T1000 (cell line): ENCODE measurements at places on chromosomes 7 and 10.
A peak's percentile ranks its signal among the peaks of the same experiment; 100 is the strongest.

DNA sequence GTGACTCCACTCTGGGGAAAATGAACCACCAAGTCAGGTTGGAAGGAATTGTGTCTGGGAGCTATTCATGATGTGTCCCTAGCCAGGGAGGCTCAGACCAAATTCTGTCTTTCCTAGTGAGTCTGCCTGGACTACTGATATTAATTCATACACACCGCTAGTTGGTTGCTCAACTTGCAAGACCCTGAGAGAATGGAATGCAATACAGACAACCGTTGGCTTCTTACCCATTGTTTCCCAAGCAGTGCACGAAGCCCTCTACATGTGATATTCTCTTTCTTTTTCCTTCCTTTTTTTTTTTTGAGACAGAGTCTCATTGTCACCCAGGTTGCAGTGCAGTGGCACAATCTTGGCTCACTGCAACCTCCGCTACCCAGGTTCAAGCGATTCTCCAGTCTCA lies 19.4 kb upstream of the SRGN start:
- DNase-seq: no peak

DNA sequence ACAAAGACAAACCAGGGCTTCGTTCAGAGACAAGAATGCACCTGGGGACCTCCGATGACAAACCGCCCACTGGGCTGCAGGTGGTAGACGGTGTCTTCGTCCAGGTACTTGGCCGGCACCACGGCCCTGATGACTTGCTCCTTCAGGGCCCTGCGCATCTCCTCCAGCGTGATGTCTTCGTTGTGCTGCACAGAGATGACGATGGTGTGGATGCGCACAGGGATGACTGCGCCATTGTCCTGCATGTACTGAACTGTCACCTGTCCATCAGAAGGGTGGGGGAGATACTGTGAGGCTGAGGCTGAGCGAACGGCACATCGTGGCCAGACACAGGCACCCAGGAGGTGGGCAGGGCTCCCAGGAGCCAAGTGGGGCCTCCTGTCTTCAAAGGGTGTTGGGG lies 13.1 kb downstream of the MAT1A start:
- DNase-seq: no peak

DNA sequence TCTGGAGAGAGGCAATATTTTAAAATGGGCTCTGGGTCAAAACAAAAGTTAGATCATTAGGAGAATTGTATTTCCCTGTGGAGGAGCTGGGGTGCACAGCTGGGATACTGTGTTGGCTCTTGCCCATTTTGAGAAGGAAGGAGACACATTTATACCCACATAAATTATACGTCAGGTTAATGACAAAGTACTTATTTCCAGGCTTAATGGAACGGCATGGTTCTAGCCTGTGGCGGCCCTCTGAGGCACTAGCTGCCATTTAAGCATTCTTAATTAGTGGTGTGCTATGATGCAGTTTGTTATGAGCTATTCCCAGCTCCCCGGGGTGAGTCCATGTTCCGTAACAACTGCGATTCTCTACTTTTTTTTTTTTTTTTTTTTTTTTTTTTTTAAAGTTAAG lies 193.5 kb downstream of the SEC23IP start:
- DNase-seq: no peak

GRCh38 chr10:4569151-4569550 lies 256.9 kb upstream of the AKR1E2 start:
- no peak for DNase-seq

- no peak for DNase-seq
These were observed 62.3 kb upstream of the AHR start for GRCh38 chr7:17236171-17236570.

DNA sequence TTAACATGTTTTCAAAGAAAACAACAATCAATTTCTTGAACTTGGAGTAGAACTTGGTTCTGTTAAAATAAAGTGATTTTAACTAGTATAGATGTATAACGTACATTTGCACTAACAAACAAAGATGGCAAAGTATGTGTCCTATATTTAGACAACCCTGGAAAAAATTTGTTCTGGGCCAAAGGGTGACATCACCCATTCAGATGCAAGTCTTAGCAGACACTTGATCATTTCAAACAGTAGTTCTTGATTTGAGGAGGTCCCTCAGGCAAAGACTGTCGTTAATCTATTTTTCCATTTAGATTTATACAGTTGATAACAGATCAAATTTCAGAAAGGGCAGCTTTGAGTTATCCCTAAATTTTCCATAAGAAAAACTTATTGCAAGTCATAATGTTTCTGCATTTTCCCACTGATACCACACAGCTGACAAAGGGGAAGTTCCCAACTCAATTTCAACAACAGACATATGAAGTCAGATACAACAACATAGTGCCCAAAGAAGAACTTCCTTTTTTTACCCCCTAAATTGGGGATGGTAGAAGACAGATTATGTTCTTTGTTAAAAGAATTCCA lies 5.2 kb downstream of the NMT2 start:
- no peak for DNase-seq

DNA sequence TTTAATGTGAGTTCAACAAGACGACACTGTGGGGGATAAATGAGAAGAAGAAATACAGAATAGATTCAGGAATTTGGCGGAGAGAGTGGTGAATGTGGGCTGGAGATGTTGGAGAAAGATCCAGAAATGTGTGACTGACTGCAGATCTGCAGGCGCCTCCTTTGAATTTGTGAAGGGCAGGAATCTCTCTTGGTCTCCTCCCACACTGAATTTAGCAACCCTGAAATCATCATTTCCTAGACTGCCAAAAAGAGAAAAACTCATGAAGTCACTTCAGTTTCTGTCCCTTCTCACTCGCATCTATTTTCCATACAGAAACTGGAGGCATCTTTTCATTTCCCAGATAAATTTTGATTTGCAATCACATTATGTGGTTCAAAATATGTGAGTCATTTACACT lies 128.7 kb downstream of the GNAI1 start:
- DNase-seq: no peak

DNA sequence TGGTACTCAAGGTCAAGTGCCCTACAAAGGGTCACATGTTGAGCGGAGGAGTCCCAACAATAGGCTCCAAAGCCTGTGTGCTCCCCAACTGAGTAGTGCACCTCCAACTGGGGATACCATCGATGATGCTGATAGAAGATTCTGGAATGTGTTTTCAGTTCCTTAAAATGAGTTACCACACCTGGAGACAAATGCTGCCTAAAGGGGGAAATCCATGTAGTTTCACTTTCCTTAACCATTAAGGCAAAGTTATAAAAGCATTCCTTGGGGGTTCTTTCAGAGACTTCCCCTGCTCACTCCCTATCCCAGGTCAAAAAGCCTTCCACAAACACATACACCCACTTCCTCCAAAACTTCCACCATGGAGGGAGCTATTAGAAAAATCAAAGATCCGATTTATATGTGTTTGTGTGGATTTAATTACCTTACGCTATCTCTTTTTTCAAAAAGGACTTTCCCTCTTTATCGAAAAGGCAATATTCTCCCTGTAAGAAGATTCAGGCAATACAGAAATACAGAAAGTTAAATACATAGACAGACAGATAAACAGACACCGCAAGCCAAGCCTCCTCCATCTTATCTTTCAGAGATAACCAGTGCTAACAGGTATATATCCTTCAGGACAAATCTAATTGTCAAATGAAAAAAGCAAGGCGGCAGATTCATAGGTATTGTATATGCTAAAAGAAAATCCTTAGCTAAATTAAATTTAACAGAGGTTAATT lies 135.9 kb upstream of the ASAH2 start:
- no peak for DNase-seq

- no peak for DNase-seq
These were observed 68.4 kb upstream of the NRBF2 start for GRCh38 chr10:63064706-63065105.

DNA sequence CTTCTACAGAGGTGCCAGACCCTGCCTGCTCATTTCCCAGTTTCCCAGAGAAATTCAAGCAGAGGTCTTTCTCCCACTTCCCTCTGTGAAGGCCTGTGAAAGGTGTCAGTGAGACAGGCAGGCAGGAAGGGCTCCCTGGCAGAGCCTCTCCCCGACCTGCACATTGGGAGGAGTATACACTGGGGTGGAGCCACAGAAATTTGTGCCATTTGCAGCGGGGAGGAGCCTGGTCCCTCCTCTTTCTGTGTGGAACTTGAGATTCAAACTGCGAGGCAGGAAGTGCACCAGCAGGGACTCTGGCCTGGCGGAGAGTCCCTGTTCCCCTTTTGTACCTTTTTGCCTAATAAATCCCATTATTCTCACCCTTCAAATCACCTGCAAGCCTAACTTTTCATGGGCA lies 54.6 kb upstream of the OPN4 start:
- no peak for DNase-seq

GRCh38 chr10:30188101-30188500 lies 128.7 kb upstream of the JCAD start:
- DNase-seq: no peak

DNA sequence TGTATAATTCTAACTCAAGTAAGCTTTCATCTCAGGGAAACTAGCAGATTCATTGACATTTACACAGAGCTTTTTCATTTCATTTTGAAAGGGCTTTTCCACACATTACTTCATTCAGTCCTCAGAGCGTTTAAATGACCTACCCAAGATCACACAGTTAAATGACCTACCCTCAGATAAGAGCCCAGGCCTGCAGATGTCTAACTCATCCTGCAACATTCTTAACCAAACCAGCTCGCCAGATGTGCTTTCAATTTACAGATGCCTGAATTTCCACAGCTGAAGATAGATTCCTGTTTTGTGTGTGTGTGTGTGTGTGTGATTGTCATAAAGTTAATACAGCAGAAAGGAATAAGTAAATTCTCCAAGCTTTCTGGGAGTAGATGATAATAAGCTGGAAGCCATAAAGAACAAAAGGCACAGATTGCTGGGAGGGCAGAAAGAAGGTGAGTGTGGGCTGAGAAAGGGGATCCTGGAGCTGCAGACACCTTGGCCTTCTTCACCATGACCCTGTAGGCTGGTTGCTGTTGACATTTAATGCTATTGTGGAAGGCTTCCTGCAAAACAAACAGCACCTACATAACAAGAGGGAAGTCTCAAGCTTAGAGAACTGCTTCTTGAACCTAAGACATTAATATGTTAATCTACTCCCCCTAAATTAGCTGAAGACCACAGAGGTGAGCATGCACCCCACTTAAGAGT lies 489.7 kb upstream of the CELF2 start:
- no peak for DNase-seq

DNA sequence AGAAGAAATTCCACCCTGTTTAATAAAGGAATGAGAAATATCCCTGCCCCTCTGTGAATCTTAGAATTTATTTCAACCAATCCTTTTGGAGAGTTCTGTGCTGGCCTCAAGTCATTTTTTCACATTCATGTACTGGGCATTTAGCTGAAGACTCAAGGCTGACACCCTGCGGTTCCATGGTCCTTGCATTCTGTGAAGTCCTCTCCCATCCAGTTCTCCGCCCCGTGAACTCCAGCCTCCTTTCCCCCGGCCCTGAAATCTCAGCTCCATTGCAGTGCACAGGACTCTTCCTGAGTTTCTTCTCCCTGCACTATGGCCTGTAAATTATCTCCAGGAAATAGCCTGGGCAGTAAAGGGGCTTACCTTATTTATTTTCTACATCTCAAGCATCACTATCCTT lies 183.0 kb upstream of the KCND2 start:
- no peak for DNase-seq

GRCh38 chr7:64946772-64947171 lies 43.7 kb downstream of the ZNF273 start:
- no peak for DNase-seq

DNA sequence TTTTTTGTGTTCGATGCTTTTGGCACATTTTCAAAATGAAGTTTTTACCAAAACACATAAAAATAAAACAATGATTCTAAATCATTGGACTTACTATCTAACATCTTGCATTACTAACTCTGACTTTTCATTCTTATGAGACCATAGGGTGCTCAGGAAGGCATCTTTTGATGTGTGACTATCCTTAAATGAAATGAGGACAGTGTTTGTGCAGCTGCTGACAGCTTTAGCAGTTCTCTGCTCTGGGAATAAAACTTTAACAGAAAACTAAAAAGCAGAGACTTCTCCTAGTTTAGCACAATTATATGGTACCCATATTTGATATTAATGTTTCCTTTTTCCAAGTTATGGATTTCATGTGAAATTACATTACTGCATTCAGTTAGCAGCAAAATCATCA lies 471.6 kb downstream of the ARL4A start:
- DNase-seq: no peak

DNA sequence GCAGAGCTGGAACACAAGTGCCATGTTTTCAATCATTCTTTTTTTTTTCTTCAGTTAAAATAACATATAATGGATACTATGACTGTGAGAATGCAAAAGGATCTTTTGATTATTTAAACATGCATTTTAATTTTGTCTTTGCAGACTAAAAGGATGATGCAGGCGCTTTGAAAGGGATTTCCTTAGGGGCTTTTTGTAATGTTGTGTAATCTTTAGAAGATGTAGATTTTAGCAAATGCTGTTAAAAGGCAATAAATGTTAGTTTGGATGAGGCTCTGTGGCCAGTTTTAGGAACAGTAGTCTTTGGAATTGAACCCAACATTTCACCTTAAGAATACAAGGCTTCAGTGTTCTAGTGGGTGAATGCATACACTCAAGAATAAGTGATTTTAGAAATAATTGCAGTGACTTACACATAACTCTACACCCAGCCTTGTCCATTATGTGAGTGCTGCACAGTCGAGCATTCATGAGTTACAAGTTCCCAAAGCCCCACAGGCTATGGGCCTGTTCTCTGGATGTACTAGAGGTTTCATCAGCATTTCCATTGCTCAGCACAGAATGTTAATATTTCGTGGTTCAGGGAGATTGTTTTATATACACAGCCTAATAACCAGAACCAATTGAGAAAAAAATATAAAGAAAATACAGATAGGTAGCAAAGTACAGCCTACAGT lies 11.6 kb downstream of the PAPSS2 start:
- DNase-seq: no peak

GRCh38 chr7:22672846-22673680 lies 53.9 kb upstream of the IL6 start:
- DNase-seq: peak; percentile 20

- DNase-seq: no peak
These were observed 36.8 kb downstream of the WIPF3 start for GRCh38 chr7:29843093-29843492.

DNA sequence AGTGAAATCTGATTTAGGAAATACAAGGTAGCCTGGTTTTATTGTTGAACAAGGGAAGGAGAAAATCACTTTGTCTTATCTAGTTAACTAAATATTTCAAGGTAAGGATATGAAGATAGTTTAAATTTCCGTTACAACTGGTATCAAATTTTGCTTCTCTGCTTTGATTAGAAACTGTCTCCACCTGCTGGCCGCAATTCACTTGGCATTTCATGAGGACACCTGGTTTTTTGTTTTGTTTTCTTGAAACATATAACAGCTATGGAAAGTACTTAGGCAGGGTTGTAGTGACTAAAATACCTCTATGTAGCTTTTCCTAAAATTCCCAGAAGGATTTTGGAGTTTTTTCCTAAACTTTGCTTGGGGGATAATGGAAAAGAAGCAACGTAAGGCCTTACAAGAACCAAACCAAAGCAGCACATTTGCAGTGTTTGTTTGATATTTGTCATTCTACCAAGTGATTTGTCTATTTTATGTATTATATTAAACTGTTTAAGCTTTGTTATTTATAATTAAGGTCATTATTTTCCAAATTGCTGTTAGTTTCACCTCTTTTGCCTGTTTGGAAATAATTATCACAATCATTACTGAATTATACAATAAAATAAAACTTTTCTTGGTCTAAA lies 73.6 kb downstream of the AHCYL2 start:
- DNase-seq: no peak
